ENCODE measurements at places on chromosomes 4 and X.

- no peak for DNase-seq
These were observed 2.0 kb downstream of the MID1IP1 start for GRCh38 chrX:38803243-38803587.

GRCh38 chr4:188714907-188715306, 575.7 kb downstream of the TRIML1 start:
- peak; percentile 81 for DNase-seq

DNA sequence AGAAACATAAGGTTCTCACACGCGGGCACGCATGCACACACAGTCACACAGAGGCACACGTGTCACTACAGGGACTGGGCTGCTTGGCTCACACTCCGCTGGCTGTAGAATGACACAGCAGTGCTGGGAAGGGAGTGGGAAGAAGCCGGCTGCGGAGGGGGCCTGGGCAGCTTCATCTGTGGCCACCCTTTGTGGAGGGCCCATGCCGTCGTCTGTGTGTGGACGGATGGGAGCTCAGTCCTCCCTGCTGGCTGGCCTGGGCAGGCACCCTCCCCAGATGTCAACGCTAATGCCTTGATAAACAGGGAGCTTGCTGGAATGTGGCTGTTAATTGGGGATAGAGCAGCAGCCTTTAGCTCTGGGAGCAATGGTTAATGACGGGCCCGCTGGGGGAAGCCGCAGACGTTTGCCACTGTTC, 621.1 kb downstream of the BCOR start:
- DNase-seq: no peak

- no peak for DNase-seq
These were observed 342.6 kb downstream of the C4orf33 start for GRCh38 chr4:129438456-129438981.

DNA sequence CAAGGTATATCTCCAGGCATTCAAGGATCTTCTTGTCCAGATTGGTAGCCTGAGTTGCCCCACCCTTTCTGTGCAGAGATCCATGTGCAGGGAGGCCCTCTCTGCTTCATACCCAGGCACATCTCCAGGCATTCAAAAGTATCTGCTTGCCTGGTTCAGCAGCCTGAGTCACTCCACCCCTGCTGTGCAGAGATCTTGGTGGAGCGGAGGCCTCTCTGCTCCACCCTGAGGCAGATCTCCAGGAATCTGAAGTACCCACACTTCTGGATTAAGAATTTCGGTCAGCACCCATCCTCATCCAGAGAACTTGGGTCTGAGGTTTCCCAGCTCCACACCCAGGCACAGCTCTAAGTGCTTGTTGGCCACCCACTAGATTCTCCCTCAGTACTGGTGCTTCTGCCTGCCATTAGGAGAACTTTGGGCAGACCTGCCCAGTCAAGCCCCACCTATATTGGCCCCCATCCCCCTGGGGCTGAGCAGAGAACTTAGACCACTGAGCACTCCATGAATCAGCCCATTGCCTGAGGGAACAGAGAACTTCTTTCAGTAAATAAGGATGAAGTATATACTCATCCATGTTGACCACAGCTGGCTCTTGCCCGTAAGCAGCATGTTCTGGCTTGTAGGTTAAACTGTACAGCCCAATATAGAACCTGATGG, 199.5 kb upstream of the ZCCHC13 start:
- DNase-seq: peak; percentile 33

DNA sequence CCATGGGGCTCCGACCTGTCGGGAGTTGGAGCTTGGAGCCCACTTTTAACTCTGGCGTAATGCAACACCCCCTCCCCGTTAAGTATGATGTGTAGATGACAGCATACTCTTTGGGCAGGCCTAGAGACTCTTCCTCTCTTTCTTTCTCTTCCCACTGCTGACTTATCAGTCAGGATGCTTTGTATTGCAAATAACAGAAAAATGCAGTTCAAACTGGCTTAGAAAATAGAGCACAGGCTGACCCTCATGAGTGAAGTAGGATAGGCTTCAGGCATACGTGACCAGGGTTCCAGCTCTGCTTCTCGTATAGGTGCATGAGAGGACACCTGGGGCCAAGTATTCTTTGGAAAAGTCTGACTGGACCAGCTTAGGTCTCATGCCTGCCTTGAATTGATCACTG, 23.3 kb upstream of the RNF4 start:
- no peak for DNase-seq

- no peak for DNase-seq
These were observed 75.6 kb downstream of the AFAP1 start for GRCh38 chr4:7863911-7864681.

DNA sequence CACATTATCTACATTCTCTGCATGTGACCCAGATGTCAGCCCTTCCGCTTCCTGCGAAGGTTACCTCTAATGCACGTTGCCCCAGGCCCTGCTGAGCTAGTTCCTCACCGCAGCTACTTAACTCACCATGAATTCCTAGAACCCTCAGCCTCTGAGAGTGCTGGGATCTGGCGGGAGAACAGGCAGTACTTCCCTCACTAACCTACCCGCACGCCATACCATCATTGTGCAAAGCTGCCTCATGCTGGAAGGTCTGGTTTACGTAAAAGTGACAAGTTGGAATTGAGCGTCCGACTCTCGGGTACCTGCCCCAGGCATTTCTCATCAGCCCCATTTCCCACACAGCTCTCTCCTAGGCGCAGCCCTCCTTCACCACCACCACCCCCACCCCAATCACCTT, 6.3 kb downstream of the SLC25A4 start:
- DNase-seq: no peak

DNA sequence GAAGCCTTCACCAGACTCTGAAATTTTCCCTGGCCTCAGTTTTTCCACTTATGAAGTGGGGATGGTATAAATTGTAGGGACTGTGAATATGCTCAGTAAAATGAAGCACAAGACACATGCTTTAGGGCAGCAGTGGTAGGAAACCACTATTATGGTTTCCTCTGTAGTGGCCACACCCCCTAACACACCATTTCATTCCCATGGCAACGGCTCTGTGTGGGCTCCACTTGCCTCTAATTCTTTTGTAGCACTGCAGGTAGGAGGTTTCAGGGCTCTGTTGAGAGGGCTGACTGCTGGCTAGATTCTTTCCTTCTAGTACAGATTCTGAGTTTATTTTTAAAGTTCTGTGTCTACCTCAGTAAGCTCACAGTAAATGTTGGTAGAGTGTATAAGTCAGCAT, 3.5 kb upstream of the VMA21 start:
- DNase-seq: no peak

GRCh38 chr4:154189346-154189745, 302.3 kb downstream of the DCHS2 start:
- DNase-seq: no peak

DNA sequence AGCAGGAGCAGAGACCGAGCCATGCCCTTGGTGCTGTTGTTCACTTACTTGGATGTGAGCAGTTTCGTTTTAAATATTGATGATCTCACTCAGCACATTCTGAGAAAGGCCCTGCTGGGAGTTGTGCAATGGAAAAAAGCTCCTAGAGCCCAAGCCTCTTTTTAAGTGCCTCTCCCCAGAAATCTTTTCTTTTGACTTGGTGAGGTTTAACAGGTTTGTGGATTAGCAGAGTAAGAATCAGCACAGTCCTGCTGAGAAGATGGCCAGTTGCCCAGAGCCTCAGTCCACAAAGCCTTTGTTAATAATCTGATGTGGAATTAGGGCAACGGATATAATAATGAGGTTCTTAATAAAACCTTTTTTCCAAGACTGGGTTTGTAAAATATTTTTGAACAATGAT, 157.5 kb upstream of the ATP6AP2 start:
- no peak for DNase-seq

DNA sequence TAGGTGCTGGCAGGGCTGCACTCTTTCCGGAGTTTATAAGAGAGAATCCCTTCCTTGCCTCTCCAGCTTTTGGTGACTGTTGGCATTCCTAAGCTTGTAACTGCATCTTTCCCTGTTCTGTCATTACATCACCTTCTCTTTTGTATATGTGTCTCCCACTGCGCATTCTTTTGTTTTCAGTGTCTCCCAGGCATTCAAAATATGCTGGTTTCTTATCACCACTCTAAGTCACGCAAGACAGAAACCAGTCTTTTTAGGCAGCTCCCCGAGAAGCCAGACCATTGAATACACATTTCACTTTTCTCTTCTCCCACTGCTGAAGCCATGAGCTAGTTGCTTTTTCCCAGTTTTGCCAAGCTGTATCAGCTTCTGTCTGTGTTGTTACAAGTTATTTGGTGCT, 71.0 kb downstream of the LAS1L start:
- DNase-seq: no peak

- DNase-seq: no peak
These were observed 1243.8 kb upstream of the ADGRL3 start for GRCh38 chr4:59956366-59956765.

- DNase-seq: no peak
These were observed 282.2 kb upstream of the SLIT2 start for GRCh38 chr4:19969492-19969891.

DNA sequence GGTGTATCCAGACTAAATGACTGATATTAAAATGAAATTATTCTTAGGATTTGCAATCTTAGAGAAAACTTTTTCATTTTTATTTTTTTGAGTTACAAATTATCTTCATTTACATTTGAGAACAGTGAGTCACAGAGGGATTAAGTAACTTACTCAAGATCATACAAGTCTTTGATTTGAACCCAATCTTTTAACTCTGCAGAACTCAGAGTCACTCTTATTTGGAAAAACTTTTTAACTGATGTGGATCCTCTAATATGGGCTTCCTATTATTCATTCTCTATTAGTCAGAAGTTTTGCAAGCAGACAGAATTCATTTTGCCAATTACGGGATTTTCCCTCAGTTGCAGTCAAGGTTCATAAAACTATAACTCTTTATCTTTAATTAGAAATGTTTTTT, 20.1 kb downstream of the HPRT1 start:
- DNase-seq: no peak

- DNase-seq: no peak
These were observed 104.2 kb upstream of the PUDP start for GRCh38 chrX:7252013-7252610.

- DNase-seq: no peak
These were observed 43.1 kb downstream of the SRPX2 start for GRCh38 chrX:100687128-100687527.

- DNase-seq: no peak
These were observed 96.5 kb downstream of the SLC2A9 start for GRCh38 chr4:9924750-9925149.

DNA sequence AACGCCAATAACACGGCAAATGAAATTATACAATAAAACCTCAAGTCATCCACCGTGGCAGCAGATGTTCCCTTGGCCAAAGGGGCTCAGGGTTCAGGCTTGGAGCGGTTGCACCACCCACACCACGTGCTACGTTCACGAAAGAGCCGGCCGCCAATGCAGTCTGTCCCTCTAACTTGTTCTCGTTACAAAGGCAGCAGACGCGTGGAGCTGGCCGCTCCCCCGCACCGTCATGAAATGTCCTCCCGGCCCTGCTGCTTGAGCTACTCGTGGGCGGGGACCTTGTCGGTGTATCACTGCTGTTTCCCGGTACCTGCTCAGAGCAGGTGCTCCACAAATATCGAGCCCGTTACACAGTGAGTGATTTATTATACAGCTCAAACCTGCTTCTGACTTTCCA, 36.4 kb upstream of the MAN2B2 start:
- DNase-seq: no peak

DNA sequence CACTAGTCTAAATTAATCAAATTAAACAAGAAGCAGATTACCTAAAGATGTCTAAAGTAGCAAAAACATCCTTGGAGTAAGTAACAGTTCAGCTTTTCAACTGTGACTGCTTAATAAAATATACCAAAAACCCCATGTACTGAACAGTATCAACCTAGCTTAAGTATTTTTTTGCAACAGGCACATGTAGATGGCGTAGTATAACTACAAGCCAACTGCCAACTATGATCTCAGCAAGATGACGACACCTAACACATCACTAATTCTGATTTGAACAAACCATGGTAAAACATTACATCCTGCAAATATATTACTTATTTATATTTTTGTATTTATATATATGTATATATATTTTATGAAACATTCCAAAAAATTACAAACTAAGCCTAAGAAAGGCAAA, 24.5 kb downstream of the DHX15 start:
- DNase-seq: no peak

DNA sequence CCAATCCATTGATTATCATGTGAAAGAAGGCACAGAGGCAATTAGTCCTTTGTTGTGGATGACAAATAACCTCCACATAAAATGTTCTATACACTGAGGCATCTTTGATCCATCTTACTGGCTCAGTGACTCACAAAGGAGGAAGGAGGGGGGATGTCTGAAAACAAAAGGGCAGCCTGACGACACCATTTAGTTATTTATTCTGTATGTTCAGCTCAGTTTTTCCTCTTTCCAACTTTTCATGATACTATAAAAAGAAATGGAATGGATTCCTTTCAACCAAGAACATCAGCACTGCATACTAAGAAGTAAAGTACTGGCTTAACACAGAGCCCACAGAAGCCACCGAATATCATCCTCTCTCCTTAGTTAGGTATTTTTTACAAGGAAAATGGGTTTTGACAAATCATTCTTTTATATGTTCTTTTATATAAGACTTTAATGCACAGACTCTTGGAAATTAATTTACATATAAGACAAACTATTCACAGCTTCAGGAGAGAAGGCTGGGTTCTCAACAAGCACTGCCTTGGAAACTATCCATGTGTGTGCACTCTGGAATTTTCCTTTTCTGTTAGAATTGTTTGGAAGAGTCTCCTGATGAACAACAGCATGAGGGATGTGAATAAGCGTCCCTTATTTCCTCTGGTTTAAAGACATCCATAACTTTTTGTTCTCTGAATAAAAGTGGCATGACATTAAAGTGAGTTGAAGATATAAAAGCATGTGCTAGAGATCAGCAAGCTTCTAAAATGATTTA, 135.6 kb downstream of the TSPAN5 start:
- DNase-seq: no peak

GRCh38 chr4:8267077-8267476, 2.5 kb upstream of the HTRA3 start:
- DNase-seq: no peak

DNA sequence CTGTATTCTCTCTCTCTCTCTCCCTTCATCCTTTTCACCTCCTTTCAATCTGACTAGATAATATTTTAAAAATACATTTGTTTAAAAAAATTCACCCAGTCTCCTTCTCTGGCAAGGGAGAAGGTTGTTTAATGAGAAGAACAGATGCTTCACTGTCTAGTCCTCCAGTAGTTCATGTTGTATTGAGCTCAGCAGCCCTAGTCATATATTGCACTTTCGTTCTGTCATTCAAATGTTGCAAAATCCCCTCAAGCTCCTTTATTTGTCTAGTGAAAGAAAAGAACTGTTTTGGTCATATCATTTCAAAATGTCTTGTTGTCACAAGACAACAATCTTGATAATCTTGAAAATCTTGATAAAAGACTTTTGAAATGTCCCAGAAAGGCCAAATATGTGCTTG, 248.0 kb downstream of the GALNTL6 start:
- DNase-seq: no peak

GRCh38 chr4:144547678-144548298, 98.2 kb upstream of the HHIP start:
- no peak for DNase-seq

- DNase-seq: no peak
These were observed 168.7 kb upstream of the GALNTL6 start for GRCh38 chr4:171644430-171645057.

GRCh38 chr4:91909963-91910362, 393.8 kb upstream of the GRID2 start:
- DNase-seq: no peak

- DNase-seq: no peak
These were observed 239.4 kb downstream of the LDB2 start for GRCh38 chr4:16659079-16659478.

GRCh38 chr4:124092541-124092984, 620.0 kb downstream of the ANKRD50 start:
- no peak for DNase-seq

All from AG09309 (cell line).